Epithelial cell of proximal tubule (primary cell): ENCODE measurements at places on chromosomes 2 and 18. TPM values are rescaled to one million over a fixed set of nuclear protein-coding genes. Genes with fewer than 3 reads are reported as not detected.
A peak's percentile ranks its signal among the peaks of the same experiment; 100 is the strongest.

- no peak for DNase-seq
Observed at GRCh38 chr2:62383846-62384245, 122.1 kb downstream of the TMEM17 start.

DNA sequence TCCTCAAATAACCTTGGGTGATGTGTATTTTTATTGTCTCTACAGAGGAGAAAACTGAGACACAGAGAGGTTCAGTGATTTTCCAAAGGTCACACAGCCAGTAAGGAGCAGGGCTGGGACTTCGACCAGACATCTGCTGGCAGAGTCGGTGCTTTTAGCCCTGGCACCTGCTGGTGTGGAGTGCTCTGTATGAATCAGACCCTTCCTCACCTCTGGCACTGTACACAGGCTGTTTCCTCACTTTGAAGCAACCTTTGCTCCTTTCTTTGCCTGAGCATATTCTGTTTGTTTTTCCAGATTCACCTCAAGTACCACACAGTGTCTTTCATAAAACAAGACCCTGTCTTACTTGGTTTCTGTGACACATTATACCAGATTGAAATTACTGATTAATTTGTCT is 107.9 kb downstream of the DPP10 start:
- no peak for DNase-seq

DNA sequence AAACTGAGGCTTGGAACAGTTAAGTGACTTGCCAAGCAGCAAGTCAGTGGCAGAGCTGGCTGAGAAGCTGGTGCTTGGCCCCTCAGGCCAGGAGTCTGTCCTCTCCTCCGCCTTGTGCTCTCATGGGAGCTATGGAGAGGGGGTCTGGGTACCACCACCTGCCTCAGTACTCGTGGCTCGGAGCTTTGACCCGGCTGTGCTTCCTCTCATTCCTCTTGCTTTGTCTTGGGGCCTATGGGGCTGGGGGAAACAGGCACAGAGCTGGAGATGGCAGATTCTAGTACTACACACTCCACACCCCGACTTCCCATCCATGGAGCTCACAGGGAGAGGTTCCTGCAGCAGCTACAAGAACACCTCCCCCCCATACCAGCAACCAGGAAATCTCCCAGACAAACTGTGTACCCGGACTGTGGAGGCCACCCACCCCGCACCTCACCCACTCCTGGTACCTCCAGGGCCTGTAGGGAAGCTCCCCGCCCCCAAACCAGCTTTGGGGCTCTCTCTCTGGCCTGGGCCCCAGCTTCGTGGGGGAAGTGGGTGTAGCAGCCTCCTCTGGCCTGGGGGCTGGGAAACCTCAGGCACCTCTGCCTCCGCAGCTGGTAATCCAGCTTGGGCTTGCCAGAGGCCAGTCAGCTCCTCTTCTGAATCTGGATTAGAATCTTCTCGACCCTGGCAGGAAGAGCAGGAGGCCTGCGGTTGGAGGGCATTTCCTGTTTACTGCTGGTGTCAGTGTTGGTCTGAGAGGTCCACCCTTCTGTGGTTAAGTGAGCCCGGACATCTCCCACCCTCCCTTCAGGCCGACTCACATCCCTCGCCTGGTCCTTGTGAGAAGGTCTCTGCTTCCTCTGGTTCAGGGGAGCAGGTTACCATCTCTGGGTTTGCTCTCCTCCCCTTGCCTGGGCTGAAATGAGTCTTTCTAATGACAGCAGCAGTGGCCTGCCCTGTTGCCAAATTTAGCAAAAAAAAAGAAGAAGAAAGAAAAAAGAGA is 22.3 kb upstream of the RHOB start:
- no peak for DNase-seq

GRCh38 chr18:49847524-49847923 is 34.2 kb upstream of the ACAA2 start:
- no peak for DNase-seq

DNA sequence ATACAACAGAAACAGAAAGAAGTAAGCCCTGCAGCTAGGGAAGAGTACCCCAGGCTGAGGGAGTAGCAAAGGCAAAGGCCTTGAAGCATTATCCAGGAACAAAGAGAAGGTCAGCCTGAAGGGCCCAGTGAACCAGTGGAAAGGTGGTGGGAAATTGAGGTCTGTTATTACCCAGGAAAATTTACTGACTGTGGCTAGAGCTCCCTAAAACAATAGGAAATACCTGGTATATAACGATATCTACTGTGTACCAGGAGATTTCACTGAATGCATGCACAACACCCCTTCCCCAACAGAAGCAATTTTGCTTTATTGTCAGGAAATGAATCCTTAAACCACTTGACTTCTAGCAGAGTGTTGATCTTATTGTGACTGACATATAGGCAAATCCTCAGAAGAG is 365.3 kb downstream of the ERBB4 start:
- no peak for DNase-seq

- DNase-seq: no peak
Observed at GRCh38 chr18:7566244-7566566, 911 bp upstream of the PTPRM start.

DNA sequence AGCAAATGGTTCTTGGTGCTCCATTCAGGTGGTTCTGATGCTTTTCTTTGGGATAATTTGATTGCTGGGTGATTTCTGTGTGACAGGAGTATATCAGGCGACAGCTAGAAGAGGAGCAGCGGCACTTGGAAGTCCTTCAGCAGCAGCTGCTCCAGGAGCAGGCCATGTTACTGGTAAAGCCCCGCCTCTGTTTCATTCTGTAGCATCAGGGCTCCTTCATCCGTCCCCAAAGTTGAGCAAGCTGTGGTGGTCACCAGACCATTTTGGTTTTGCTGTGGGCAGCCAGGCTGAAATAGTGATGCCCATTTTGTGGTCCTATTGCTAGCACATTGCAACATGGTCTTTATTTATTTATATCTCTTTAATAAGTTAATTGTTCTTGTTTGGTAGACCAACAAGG is 132.8 kb upstream of the IL1R2 start:
- peak; percentile 41 for DNase-seq

GRCh38 chr2:166060191-166060590 is 67.6 kb downstream of the SCN1A start:
- no peak for DNase-seq

- no peak for DNase-seq
Observed at GRCh38 chr2:76612764-76613163, 902.0 kb upstream of the GCFC2 start.

DNA sequence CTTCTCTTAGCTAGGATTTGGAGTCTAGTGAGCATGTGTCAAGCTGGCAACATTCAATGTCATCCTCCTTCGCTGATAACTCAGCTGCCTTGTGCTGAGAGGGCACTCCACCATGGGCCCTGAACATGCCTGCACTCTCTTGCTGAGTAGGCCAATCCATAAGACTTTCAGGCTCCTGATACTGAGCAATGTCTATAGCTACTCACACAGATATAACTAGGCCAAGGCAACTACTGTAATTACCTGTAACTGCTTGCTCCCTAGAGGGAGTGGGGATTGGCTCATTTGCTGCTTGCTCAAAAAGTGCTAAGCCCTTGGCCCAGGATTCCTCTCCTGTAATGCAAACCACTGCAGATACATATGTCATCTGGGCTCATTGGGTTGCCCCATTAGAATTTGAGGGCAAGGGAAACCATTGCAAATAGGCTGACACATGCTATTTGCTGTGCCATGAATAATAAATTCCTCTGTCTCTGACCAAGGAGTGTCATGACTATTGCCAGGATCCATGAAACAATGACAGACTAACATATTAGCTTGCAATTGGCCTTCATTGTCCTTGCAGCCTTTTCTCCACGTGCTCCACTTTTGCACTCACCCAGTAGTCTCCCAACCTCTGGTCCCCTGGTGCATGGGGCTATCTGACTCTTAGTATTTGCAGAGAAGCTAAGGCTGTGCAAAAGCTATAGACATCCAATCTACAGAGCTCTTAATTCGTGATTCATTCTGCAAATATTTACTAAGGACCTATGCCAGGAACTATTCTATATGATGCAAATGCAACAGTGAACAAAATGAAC is 36.9 kb upstream of the BMPR2 start:
- DNase-seq: no peak

DNA sequence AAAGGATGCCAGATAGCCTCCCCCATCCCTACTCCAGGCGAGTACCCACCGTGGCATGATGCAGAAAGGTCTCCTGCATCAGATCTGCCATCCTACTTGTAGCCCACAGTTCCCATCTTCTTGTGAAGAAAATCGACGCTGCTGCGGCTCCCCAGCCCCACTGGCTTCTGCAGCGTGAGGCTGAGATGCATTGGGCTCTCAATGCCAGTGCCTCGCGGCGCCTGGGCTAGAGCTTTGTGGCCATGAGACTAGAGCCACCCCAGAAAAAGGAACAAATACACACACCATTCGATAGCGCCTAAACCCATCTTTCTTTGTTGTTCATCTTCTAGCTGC is 2.8 kb downstream of the NOL4 start:
- no peak for DNase-seq

DNA sequence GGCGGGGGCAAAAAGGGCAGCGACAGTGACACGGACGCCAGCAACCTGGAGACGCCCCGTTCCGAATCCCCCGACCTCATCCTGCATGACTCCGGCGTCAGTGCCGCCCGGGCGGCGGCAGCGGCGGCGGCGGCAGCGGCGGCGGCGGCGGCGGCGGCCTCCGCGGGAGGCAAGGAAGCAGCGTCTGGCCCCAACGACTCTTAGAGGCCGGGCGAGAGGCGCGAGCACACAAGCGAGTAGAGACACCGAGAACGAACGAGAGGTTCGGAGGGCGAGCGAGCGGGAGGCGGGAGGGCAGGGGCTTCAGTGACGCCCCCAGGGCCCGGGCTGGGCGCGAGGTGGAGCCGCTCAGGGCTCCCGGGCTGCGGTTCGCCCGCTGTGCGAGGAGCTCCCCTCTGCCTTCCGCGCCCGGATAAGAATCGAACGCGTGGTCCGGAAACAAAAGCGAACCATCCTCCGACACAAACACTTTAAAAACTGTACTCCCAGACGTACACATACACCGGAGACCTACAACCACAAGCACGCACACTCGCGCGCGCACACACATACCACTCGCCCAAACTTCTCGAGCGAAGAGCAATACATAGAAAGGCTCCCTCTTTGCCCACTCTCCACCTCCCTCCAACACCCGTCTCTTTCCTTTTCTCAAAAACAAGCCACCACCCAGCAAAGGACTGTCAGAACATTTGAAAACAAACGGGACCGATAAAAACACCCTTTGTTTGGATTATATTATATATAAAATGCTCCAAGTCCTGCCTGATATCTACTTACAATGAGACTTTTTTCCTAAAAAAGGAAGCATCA is 2.8 kb downstream of the SP9 start:
- DNase-seq: no peak

- peak; percentile 98 for DNase-seq
Observed at GRCh38 chr18:7038330-7038851, 79.2 kb downstream of the LAMA1 start.

GRCh38 chr2:120111193-120111592 is 98.3 kb downstream of the EPB41L5 start:
- no peak for DNase-seq

GRCh38 chr2:145324748-145325147 is 804.8 kb upstream of the ZEB2 start:
- DNase-seq: no peak

DNA sequence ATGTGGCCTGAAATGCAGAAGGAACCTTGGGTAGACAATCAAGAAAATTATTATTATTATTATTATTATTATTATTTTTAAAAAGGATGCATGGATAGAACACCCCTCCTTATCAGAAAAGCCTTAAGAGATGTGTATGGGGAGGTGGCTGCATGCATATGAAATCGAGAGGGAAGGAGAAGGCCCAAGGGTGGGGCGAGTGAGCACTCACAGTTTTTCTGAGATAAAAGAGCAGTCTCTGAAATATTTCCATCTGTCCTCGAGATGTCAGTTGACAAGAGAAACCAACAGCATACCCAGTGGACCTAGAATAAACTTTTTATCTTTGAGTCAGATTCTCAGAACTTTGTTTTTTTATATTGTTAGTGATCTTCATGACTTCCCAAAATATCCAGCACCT is 282.9 kb downstream of the GPD2 start:
- DNase-seq: no peak

- DNase-seq: no peak
Observed at GRCh38 chr2:195428673-195429072, 228.4 kb upstream of the SLC39A10 start.

DNA sequence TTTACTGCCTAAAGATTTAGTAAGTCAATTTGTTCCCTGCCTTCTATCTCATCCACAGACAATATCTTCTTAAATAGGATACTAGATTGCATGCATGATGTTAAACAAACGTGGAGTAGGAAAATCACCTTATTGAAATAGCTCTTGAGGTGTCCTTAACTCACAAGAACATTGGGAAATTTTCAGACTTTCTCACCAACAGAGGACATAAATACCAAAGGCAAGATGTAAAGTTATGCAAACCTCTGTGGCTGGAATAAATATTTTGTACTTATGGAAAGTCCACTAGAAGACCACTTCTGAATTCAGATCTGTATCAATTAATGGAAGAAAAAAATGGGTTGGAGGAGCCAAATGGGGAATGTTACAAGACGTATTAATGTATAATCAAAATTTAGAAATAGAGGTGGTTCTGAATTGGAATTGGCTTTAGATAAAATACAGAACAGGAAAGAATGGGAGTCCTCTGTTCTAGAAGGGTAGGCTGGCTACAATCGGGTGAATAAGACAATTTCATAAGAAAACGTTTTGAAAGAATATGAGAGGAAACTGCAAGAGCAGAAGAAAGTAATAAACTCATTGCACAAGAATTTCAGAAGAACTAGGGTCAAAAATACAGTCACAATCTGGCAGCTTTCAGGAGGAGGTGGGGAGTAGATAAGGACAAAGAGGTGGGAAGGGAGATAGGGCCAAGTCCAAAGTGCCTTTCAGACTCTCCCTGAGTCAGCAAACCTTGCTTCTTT is 69.3 kb upstream of the FN1 start:
- no peak for DNase-seq

- DNase-seq: no peak
Observed at GRCh38 chr2:172246649-172247048, 143.9 kb upstream of the DLX2 start.

DNA sequence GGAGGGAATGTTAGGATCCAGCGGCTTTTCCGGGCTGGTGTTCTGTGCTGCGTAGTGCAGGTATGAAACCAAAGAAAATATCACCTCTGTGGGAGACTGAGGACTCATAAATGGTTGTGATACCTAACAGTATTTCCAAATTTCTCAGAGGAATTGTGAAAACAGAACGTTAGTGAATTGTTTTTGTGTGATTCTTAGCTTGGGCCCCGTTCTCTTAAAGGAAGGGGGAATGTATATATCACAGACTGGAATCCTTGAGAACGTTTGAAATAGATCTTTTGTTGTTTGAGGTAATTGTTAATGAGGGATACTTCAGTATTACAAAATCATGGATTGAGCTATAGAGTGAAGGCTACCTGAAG is 834 bp downstream of the ZNF638 start:
- no peak for DNase-seq

GRCh38 chr2:239027391-239028252 is 179.7 kb downstream of the TWIST2 start:
- no peak for DNase-seq

GRCh38 chr2:216478151-216478550 is 20.5 kb upstream of the RPL37A start:
- DNase-seq: peak; percentile 36

VWC2L gene
- not detected in 2 replicates for total RNA-seq

PLEKHA3 gene
- 8.5 and 13.7 TPM in 2 replicates for total RNA-seq

SERPINB3 gene
- 0.12 TPM in 1 of 2 replicates, not detected in the other for total RNA-seq

CCDC74A gene
- total RNA-seq: 22.7 and 27.8 TPM in 2 replicates

CLEC4F gene
- total RNA-seq: not detected in 2 replicates

FBXO11 gene
- total RNA-seq: 20.0 and 36.7 TPM in 2 replicates

FOXD4L1 gene
- not detected in 2 replicates for total RNA-seq

CFC1 gene
- not detected in 2 replicates for total RNA-seq

ANKRD30BL gene
- not detected in 2 replicates for total RNA-seq

PTMA gene
- total RNA-seq: 1,797 and 2,011 TPM in 2 replicates

DCC gene
- not detected in 2 replicates for total RNA-seq

PLEK gene
- total RNA-seq: not detected in 2 replicates

SCYGR8 gene
- total RNA-seq: not detected in 2 replicates

CDH20 gene
- total RNA-seq: not detected in 2 replicates

OXER1 gene
- 0.07 TPM in 1 of 2 replicates, not detected in the other for total RNA-seq
